ENCODE measurements at places on chromosomes 5 and 9. TPM values are rescaled to one million over a fixed set of nuclear protein-coding genes. Genes with fewer than 3 reads are reported as not detected.

The ANXA2R gene
- 5.3 TPM for total RNA-seq

- H3K36me3 ChIP-seq: no peaks in the 10 kb centered on the region
- H3K27me3 ChIP-seq: no peaks in the 10 kb centered on the region
- no peak overlapping the region for H3K27ac ChIP-seq
- no peak for DNase-seq
- H3K4me3 ChIP-seq: no peak overlapping the region
Measured at GRCh38 chr5:103465891-103466290, 96.7 kb downstream of the NUDT12 start.

DNA sequence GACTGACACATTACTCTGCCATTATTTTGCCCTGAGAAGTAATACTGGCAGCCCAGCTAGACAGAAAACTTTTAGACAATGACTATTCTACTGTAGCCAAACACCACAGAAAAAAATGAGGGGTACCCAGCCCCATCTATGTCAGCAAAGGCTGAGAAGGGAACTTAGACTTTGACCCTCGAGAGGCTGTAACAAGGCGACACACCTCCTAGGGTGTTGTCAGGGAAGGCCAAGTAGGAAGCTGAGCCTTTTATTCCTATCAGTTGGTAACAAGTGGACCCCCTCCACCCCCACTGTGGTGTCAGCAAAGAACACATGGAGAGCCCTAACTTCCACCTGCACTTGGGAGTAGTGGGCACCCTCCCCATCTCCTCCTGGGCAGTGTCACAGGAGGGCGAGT lies 55.6 kb downstream of the SPTLC1 start:
- no peak overlapping the region for H3K27ac ChIP-seq
- H3K36me3 ChIP-seq: peaks cover 5% of the 10 kb centered on the region
- H3K4me3 ChIP-seq: no peak overlapping the region

DNA sequence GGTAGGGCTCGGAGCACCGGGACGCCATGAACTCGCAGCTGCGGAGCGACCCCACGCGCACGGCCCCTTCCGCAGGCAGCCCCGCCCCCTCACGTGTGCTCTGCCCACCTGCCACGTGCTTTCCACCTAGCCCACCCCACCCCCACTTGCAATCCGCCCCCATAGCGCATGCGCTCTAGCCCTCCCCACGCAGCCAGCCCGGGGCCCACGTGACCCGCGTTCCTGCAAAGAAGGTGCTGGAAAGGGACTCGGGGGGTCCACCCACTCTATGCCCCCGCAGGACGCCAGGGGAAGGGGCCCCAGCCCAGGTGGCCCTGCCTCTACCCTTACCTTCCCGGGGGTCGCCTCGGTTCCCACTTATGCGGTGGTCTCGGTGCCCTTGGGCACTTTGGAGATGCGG lies at the start of gene SOHLH1:
Gene SOHLH1 (minus strand): TSS at position 42 of the 400 bp plus-strand sequence. CDS start 14 bp downstream, at position 28.
- no peak within 1 kb of the TSS for H3K27ac ChIP-seq
- no peak for DNase-seq
- no peaks in the 10 kb centered on the region for H3K36me3 ChIP-seq
- peaks cover 4% of the 10 kb centered on the region for H3K4me1 ChIP-seq
- peaks cover 7% of the 10 kb centered on the region for H3K27me3 ChIP-seq
- H3K4me3 ChIP-seq: no peak within 1 kb of the TSS

Measured in prostate gland (tissue), 2 donors.